ENCODE measurements at places on chromosomes 12 and 14.
A peak's percentile ranks its signal among the peaks of the same experiment; 100 is the strongest.

DNA sequence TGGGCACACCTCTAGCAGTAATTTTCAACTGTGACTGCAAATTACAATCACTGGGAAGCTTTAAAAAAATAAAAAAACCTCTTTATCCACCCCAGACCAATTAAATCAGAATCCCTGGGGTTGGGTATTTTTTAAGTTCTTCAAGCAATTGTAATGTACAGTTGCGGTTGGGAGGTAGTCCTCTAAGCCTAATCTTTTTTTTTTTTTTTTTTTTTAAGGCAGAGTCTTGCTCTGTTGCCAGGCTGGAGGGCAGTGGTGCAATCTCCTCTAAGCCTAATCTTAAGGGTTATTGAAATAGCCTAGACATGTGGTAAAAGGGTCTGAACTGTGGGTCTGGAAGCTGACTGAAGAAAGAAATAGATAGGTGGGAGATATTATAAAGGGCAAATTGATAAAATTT, 230.5 kb downstream of the AKAP6 start:
- no peak for DNase-seq

GRCh38 chr12:22310709-22311108, 23.8 kb downstream of the ST8SIA1 start:
- no peak for DNase-seq

DNA sequence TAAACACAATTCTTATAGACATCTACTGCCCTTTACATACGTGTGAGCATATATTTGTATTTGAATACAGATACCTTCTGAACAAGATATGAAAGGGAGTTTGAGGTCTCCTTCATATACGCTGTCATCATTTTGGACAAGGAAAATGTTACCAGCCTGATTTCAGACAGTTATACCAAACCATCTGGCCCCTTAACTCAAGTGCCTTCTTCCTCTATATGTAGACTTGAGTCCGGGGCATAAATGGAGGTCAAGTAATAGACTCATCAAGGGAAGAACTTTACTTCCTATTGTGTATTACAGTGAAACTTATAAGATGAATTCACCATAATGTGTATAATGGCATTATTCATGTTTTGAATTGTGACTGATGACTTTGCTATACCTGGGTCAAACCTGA, 52.2 kb downstream of the FAR2 start:
- DNase-seq = peak; percentile 27

GRCh38 chr14:45698462-45699134, 445.6 kb upstream of the MIS18BP1 start:
- no peak for DNase-seq

- DNase-seq = no peak
These were observed 24.5 kb downstream of the HRK start for GRCh38 chr12:116856729-116857128.

GRCh38 chr12:113142173-113142885, 6.8 kb upstream of the RASAL1 start:
- peak; percentile 94 for DNase-seq

DNA sequence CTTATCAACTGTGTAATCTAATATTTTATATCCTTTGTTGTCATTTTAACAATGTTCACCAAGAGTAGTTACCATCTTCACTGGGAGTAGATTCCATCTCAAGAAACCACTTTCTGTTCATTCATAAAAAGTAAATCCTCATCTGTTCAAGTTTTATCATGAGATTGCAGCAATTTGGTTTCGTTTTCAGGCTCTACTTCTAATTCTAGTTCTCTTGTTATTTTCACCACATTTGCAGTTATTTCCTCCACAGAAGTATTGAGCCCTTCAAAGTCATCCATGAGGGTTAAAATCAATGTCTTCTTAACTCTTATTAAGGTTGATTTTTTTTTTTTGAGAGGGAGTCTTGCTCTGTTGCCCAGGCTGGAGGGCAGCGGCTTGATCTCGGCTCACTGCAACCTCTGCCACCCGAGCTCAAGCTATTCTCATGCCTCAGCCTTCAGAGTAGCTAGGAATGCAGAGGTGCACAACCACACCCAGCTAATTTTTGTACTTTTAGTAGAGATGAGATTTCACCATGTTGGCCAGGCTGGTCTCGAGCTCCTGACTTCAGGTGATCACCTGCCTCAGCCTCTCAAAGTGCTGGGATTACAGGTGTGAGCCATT, 276.6 kb downstream of the ACSS3 start:
- DNase-seq = no peak

DNA sequence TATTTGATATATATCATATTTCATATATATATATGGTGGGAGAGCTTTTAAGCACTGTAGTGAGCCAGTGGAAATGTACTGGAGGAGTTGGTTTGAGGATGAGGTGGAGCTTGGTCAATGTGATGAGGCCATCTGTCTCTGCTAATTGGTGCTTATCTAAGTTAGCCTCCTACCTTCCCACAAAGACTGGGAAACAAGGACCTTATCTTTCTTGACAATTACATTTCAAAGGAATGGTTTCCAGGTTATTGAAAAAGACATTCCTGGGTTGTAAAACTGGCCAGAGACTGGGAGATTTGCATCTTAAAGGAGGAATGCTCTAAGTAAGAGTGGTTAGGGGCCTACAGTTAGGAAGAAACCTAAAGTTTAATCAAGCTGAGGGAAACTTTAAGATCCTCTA, 212.8 kb upstream of the SYT1 start:
- no peak for DNase-seq

DNA sequence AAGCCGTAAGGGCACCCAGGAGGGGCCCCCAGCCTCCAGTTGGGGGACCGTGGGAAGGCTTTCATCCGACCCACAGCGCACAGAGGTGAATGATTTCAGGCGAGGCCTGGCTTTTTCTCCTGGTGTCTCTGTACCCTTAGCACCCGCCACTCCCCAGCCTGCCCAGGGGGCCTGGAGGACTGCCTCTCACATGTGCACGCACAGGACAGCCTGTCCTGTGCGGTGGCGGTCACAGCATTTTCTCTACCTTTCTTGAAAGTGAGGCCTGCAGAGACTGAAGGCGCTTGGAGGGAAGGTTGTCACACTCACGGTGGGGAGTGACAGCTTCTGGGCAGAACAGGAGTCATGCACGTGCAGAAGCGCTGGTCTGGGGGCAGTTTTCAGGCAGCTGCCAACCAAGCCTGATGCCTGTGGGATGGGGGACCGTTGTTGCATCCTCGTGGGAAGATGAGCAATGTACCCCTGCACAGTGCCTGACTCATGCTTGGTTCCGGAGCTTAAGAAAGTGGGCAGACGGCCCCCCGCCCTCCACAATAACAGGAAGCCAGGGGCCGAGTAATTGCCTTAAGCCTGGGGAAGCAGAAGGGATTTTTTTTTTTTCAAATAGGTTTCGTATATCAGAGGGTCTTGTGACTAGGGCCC, 148.1 kb downstream of the TSPAN9 start:
- peak; percentile 28 for DNase-seq

DNA sequence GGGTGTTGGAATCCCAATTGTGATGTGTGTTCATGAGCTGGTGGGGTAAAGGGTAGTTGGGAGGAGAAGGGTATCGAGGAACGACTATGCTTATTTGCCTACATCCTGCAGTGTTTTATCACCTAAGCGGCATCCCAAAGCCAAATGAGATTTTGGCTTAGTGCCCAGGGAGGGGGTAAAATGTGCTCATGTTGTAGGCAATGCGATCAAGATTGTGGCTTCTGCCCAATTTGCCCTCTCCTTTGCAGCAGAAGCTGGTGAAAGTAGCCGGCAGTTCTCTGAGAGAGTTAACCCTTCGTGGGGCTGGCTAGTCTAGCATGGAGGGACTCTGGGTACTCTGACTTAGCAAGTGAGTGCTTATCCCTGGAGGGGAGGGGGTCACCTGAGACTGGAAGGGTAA, 753 bp downstream of the RPH3A start:
- DNase-seq = no peak

DNA sequence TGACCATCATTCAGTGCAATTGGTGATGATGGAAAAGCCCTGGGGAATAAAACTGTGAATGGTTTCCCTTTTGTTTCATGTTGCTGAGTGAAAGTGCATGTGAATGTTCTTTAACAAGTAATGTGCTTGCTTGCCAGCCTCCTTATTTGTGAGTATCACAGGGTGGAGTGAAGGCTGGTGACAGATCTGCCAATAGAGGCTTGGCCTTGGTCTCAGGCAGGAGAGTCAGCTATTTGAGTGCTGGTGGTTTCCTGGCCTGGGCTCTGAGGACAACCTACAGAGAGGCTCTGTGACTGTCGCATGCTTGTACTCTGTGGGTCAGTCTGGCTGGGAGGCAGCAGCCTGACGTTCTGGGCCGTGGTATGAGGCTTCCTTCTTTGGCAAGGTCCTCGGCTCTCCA, 20.7 kb downstream of the KRT85 start:
- DNase-seq = no peak

Data from CD14-positive monocyte (primary cell).